ENCODE measurements at places on chromosomes 2 and 18. TPM values are rescaled to one million over a fixed set of nuclear protein-coding genes. Genes with fewer than 3 reads are reported as not detected.

The SERPINB8 gene
- total RNA-seq = not detected

The KCNIP3 gene
- not detected for total RNA-seq

The DSC3 gene
- not detected for total RNA-seq

The PKDCC gene
- total RNA-seq = 36.9 TPM

The ZSWIM2 gene
- total RNA-seq = not detected

The HOXD13 gene
- total RNA-seq = not detected

The CACNB4 gene
- 0.12 TPM for total RNA-seq

The SNTG2 gene
- not detected for total RNA-seq

The CNTNAP5 gene
- total RNA-seq = not detected

The TNFAIP6 gene
- total RNA-seq = not detected

The CDH7 gene
- not detected for total RNA-seq

The DLX1 gene
- total RNA-seq = 26.2 TPM

All from G401 (cell line).